ENCODE measurements at places on chromosomes 4 and X.
A peak's percentile ranks its signal among the peaks of the same experiment; 100 is the strongest.

- H3K27me3 ChIP-seq: no peaks in the 10 kb centered on the region
- H3K4me3 ChIP-seq: no peak overlapping the region
- no peaks in the 10 kb centered on the region for H3K36me3 ChIP-seq
- H3K27ac ChIP-seq: no peak overlapping the region
- no peaks in the 10 kb centered on the region for H3K4me1 ChIP-seq
- no peak for DNase-seq
Measured at GRCh38 chrX:21718575-21718974, 39.3 kb downstream of the SMPX start.

GRCh38 chr4:158159054-158159717 lies 13.6 kb downstream of the GASK1B start:
- no peak overlapping the region for H3K4me3 ChIP-seq
- peaks cover 2% of the 10 kb centered on the region for H3K36me3 ChIP-seq
- no peak overlapping the region for H3K27ac ChIP-seq
- peaks cover 9% of the 10 kb centered on the region for H3K27me3 ChIP-seq

GRCh38 chr4:89752932-89753598 lies 83.9 kb downstream of the SNCA start:
- peaks cover 29% of the 10 kb centered on the region for H3K27me3 ChIP-seq
- no peak for DNase-seq
- H3K36me3 ChIP-seq: no peaks in the 10 kb centered on the region
- no peak overlapping the region for H3K27ac ChIP-seq
- H3K4me1 ChIP-seq: no peaks in the 10 kb centered on the region

GRCh38 chr4:153233761-153234371 lies 29.6 kb downstream of the TRIM2 start:
- H3K36me3 ChIP-seq: peaks cover 3% of the 10 kb centered on the region
- peaks cover 23% of the 10 kb centered on the region for H3K4me1 ChIP-seq
- no peak overlapping the region for H3K27ac ChIP-seq

- no peak for DNase-seq
- H3K4me1 ChIP-seq: peaks cover 16% of the 10 kb centered on the region
- no peak overlapping the region for H3K4me3 ChIP-seq
- peak overlapping the region; percentile 89 for H3K27ac ChIP-seq
- no peaks in the 10 kb centered on the region for H3K36me3 ChIP-seq
Measured at GRCh38 chrX:101394372-101394771, 3.6 kb downstream of the RPL36A start.

Data from T-helper 17 cell (primary cell).